OCI-LY7 (cell line): ENCODE measurements at places on chromosomes 7 and 10.

- DNase-seq = no peak
These were observed 42.0 kb upstream of the BRAF start for GRCh38 chr7:140966561-140967233.

GRCh38 chr7:155340071-155340531 is 42.4 kb downstream of the INSIG1 start:
- no peak for DNase-seq

DNA sequence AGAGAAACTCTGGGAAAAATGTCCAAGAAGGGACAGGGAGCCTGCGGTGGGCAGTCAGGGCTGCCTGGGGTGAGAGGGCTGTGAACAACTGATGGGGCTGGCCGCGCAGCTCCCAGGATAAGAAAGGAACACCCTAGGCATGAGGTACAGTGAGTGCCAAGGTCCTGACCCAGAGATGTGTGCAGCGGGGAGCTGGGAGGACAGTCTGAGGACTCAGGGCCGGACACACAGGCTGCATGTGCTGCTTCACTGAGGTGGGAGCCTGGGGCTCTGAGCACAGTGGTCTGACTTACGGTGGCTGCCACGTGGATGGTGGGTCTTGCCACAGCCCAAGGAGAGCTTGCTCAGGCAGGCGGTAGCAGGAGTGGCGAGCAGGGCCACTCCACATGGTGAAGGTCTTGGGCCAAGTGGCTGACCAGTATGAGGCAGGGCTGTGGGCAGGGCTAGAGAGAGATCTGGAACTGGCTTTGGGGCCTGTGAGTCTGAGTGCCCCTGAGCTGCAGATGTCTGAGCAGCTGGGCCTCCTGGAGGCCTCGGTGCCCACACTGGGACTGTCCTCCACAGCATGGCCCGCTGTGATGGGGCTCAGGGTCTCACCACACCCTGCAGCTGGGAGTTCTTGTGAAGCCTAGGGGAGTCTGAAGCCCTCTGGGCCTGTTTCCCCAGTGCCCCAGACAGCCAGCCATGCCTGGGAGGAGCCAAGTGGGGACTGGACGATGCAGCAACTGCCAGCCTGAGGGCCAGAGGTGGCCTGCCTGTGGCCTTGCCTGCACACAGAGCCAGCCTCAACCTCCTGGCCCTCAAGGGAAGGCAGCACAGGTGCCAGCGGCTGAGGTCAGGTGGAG is 60.3 kb downstream of the RASGEF1A start:
- no peak for DNase-seq

DNA sequence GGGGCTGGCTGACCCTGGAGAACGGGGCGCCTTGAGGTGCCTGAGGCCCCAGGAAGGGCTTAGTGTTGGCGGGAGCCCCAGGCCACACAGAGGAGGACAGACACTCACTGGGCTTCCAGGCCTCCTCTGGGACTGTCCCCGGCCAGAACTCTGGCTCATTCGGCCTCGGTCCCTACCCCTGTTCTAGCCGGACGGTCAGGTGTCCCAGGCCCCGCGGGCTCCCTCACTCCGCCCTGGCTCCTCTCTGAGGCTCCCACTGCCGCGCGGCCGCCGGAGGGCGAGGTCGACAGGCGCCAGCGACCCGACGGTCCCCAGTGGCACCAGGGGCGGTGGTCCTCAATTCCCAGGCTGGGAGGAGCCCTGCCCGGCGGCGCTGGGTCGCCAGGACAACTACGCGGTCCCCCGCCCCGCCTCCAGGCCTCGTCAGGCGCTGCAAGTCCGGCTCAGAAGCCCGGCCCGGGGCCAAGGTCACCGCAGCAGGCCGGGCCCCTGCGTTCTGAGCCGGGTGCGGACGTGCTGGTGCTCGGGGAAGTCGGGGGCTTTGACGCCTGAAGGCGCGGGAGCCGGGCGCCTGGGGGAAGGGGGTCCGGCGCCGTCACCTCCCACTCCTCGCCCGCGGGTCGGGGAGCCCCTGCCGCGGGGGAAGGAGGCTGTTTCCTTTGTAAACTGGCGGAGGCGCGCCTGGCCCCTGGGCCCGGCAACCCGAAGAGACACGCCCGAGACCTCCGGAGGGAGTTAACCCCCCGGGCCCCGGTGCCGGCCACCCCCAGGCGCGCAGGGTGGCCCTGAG is 1.1 kb upstream of the PWWP2B start:
- no peak for DNase-seq

- DNase-seq = no peak
These were observed 21.6 kb downstream of the SMKR1 start for GRCh38 chr7:129523924-129524323.
